ENCODE measurements at places on chromosomes 5 and 9.

- no peak for DNase-seq
Measured at GRCh38 chr5:62937661-62938558, 359.3 kb downstream of the LRRC70 start.

DNA sequence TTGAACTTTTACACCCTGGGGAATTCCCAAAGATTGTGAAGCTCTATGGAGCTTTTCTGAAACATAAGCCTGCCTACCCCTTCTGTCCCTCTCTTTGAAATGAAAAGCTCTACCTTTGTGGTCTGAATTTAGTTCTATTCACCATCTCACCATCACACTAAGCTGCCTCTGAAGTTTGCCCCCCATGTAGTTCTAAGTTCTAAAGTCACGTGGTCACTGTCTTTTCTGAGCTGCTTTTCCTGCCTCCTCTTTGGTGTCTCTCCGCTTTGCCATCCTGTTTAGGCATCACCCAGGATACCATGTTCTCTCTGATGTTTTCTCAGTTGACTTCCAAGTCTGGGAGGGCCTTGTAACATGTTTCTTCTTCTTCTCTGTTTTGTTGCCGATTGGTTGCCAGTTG, 2206.6 kb downstream of the MAT2B start:
- DNase-seq: no peak

GRCh38 chr9:129639756-129640085, 2.2 kb downstream of the ASB6 start:
- DNase-seq: no peak

DNA sequence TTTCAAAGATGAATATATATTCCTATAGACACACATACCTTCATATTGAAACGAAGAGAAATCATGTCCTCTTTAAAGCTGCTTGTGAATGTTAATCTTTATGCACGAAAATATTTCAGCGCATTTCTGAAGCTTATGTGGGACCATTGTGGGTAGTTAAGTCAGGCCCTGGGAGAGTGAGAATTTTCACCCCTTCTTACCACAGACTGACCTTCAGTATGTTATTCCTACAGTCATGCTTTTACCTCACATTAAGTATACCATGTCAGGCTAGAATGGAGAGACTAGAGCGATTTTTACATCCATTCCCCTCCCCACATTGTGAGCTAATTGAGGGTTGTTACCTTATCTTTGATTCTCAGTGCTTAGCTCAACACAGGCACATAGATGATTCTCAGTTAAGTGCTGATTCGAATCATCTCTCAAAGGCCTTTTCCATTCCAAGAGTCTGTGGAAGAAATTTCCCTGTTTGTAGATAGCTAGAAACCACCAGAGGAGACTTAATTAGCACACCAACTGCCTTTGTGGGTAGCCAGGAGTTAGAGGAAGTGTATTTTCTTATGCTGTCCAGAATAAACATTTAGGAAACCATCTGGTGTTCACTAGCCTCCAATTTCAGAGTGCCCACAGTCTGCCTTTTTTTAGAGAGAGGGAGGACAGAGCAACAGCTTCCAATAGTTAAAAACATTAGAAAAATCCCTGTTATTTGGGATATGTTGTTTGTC, 110.5 kb downstream of the MEGF10 start:
- DNase-seq: no peak

DNA sequence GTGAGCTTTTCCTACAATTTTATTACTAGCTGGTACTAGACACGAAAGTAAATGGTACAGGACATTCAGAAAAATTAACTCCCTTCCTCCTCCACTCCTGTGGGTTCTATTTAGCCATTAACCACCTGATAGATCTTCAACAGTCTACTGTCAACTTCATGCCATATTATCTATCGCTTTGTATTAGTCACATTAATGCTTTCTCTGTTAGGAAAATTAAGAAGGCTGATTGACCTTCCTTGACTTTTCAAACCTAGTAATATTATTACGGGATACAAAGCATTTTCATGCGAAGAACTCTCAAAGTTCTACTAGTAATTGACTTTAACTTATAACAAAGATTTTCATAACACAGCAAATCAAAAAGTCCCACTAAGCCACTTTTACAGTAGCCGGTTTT, 1.2 kb downstream of the TEX10 start:
- DNase-seq: no peak

GRCh38 chr9:135083241-135083810, 4.1 kb upstream of the OLFM1 start:
- DNase-seq: no peak

- DNase-seq: no peak
Measured at GRCh38 chr9:98960409-98960808, 16.7 kb downstream of the COL15A1 start.

- DNase-seq: no peak
Measured at GRCh38 chr5:174636094-174636493, 88.3 kb upstream of the MSX2 start.

DNA sequence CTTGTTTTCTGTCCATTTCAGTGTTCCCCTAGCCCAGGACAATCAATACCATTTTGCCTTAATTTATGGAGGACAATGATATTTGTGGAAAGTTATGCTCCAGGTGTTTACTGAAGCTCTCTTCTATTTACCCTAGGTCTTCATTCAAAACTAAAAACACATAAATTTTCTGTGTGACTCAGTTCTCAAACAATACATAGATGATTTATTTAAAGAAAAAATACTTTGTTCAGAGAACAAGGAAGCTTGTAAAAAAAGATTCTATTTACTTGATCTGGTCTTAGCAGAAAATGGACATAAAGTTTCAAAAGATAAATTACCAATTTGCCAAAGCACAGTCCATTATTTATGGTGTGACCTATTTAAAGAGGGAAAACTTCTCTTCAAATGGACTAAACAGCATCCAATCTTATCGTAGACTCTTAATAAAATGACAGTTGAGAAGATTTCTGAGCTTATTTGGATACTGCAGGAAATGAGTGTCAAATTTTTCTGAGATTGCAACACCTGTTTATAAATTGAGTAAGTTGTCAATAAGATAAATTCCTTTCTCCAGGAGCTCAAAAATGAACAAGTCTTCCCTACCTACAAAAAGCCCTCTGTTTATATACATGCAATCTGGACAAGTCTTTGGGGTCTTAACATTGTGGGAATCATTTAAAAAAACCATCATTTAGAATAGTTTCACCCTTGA, 627.2 kb downstream of the PSAT1 start:
- no peak for DNase-seq

DNA sequence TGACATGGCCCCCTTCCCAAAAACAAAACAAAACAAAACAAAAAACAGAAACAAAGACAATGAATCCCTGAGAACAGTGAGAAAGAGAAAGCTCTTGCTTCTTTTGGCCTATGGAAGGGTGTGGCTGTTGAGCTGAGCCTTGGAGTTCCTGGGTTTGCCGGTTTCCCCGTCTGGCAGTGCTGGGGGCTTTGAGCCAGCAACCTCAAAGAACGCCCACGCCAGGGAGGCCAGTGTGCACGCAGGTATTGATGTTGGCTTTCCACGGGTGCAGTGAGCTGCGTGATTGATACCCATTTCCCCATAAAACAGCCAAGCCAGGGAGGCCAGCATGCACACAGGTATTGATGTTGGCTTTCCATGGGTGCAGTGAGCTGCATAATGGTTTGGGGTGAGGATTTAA, 8.3 kb upstream of the LCN1 start:
- DNase-seq: no peak

DNA sequence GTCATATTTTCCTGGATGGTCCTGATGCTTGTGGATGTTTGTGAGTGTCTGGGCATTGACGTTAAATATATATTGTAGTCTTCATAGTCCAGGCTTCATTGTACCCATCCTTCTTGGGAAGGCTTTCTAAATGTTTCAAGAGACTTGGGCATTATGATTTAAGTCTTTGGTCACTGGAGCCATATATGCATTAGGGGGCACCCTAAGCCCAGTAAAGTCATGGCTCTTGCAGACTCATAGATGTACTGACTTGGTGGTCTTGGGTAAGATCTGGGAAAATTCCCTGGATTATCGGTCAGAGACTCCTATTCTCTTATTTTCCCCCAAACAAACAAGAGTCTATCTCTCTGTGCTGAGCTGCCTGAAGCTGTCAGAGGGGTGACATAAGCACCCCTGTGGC, 271.1 kb downstream of the TRIM36 start:
- DNase-seq: no peak

- DNase-seq: no peak
Measured at GRCh38 chr9:76756268-76756640, 8.0 kb upstream of the PCA3 start.

DNA sequence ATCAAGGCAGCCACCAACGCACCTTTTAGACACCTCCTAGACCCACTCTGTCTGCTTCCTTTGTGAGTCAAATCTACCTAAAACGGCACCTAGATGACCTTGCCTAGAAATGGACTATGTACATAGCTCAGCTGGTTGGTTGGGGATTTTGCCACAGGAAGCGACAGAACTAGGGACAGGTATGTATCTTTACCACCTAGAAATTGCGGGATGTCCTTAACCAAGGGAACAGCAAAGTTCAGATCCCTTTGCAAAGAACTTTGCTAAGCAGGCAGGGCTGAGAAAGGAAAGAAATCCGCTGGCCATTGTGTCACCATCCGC, 2.0 kb upstream of the ENC1 start:
- no peak for DNase-seq

DNA sequence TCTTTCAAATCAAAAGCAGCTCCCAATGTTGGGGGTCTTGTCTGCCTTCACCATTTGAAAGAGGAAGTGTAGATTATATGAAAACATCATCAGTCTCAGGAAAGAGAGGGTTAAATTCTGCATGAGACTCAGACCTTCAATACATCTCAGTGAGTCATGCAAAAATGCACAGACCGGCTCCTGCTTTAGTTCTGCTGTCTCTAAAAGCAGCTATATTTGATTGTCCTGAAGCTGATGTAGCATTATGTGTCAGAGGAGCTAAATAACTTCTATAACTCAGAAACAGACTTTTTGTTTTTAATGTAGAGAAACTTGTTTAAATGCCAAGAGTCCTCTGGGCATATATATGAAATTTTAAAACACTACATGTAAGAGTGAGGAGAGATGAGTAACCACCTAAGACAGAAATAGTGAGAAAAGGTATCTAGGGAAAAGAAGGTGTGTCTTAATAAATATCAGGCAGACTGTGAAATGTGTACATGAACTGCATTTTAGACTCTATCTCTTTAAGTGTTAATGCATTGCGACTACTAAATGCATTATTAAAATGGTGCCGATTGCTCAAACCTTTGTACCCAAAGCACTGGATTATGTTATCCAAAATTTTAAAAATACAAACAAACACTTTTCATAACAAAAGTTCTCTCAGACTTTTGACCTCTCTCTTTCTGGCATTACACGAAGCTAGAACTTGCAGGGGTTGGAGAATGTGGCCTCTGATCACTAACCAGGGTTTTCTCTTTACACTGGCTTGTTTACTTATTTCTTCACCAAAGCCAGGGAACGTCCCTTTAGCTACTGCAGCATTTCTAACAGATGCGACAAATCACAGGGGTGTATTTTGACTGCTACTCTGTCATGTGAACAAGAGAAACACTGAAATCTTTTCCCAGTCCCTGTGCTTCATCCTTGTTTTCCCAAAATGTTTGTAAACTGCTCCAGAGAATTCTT, 302.3 kb downstream of the ARL15 start:
- no peak for DNase-seq

DNA sequence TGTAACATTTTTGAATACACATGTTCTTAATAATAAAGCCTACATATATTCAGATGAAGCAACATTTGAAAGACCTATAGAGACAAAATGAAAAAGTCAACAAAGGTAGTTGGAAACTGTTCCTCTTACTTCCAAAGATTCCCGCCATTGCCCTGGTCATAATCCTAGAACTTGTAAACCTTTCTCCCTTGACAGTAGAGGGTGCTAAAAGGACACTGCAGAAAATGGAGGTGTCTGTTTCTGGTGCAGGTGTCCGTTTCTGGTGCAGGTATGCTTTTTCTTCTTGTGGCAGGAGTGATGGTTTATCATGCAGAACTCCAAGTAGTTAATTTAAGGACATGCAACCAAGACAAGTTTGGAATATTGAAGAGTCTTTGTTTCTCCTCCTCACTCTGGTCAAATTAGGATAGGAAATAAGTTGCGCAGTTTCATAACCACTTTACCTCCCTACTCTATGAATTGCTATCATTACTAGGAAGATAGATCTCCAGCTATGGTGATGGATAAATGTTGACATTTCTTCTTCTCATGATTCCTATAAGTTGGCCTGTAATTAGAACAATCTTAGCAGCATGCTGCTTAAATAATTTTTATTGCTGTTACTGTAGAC, 56.0 kb upstream of the FAM174A start:
- no peak for DNase-seq

DNA sequence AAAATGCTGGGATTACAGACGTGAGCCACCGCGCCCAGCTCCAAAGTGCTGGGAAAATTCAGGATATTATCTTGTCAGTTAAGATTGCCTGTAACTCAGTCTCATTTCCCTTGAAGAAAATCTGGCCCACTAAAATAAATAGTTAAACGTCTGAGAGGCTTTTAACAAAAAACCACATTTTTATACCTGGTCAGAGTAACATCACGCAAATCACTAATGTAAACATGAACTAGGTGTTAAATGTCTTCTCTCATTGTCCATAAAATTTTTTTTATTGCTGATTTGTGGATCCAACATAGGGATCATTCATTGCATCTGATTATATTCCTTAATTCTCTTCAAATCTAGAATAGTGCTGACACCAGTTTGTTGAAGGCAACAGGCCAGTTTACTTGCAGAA, 22.3 kb downstream of the CNOT6 start:
- no peak for DNase-seq

GRCh38 chr9:37083654-37084053, 36.7 kb upstream of the ZCCHC7 start:
- DNase-seq: no peak

DNA sequence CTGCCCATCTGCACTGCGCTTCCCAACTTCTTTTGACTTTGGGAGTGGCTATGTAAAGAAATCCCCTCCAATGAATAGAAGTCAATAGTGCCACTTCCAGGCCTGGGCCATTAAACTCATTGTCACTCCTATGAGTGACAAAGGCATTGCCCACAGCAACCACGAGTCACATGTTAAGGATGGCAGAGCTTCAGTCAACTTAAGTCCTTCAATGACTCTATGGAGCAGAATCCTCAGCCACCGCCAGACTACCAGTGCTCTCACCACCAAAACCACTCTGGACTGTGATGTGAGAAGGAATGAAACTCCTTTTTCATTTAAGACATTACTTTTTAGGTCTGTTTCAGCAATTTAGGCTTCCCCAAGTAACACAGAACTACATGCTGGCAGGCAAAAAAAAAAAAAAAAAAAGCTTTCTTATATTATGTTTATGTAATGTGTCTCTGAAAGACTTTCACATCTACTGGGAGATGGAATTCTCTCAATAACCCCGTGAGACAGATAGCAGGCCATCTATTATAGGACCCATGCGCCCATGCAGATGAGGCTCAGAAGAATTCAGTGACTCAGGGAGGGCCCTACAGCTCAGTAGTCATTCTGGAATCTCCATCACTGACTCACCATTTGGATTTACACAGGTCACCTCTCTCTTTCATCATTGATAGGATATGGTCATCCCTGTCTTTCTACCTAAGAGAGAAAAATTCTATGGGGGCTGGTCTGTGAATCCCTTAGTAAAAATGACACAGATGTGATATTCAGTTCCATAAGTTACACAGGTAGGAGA, 180.5 kb downstream of the CEMIP2 start:
- no peak for DNase-seq

- DNase-seq: no peak
Measured at GRCh38 chr5:2570586-2570985, 180.9 kb downstream of the IRX2 start.

Measured in GM06990 (cell line).